ENCODE measurements at places on chromosomes 16 and 17. TPM values are rescaled to one million over a fixed set of nuclear protein-coding genes. Genes with fewer than 3 reads are reported as not detected.

The EARS2 gene
- total RNA-seq: 40.3 TPM

The C17orf107 gene
- total RNA-seq: 1.8 TPM

The ZNF19 gene
- 3.3 TPM for total RNA-seq

The TOB1 gene
- 10.3 TPM for total RNA-seq

The PYDC1 gene
- total RNA-seq: not detected

The DLX3 gene
- not detected for total RNA-seq

DNA sequence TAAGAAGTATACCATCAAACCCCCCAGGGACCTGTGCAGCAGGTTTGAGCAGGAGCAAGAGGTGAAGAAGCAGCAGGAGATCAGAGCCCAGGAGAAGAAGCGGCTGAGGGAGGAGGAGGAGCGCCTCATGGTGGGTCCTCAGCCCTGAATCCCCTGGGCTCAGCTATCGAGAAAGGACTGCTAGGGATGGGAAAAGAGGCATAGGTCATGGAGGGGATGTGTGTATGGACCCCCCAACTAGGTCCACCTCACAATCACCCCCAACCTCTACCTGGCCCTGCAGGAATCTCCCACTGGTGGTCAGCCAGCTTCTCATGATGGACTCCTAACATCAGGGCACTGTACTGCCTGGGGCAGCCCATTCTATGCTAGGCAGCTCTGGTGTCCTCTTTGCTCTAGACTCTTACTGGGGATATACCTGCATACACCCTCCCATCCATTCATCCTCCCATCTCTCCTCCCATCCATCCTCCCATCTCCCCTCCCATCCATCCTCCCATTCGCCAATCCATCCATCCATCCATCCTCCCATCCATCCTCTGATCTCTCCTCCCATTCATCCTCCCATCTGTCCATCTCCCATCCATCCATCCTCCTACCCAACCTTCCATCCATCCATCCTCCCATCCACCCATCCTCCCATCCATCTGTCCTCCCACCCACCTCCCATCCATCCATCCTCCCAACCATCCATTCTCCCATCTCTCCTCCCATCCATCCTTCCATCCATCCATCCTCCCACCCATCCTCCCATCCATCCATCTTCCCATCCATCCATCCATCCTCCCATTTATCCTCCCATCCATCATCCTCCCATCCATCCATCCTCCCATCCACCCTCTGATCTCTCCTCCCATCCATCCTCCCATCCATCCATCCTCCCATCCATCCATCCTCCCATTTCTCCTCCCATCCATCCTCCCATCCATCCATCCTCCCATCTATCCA, 10.6 kb downstream of the DRC7 start:
- H3K27ac ChIP-seq: no peak overlapping the region
- peaks cover 6% of the 10 kb centered on the region for H3K27me3 ChIP-seq
- H3K36me3 ChIP-seq: no peaks in the 10 kb centered on the region

GRCh38 chr17:78517421-78517820, 59.8 kb downstream of the DNAH17 start:
- no peaks in the 10 kb centered on the region for H3K4me1 ChIP-seq
- H3K27me3 ChIP-seq: no peaks in the 10 kb centered on the region
- H3K27ac ChIP-seq: no peak overlapping the region
- H3K4me3 ChIP-seq: no peak overlapping the region
- no peaks in the 10 kb centered on the region for H3K36me3 ChIP-seq

DNA sequence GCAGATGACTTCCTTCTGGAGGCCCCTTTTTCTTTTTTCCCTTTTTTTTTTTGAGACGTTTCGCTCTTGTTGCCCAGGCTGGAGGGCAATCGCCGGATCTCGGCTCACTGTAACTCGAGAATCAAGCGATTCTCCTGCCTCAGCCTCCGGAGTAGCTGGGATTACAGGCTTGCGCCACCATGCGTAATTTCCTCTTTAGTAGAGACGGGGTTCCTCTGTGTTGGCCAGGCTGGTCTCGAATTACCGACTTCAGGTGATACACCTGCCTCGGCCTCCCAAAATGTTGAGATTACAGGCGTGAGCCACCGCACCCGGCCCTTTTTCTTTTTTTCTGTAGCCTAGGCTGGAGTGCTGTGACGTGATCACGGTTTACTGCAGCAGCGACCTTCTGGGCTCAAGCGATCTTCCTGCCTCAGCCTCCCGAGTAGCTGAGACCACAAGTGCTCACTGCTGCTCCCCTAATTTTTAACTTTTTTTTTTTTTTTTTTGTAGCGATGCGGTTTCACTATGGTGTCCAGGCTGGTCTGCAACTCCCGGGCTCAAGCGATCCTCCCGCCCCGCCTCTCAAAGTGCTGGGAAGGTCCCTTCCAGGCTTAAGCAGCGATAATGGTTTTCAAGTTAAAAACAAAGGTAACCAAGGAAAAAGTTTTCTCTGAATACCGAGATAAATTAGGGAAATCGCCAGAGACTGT, 956 bp upstream of the IST1 start:
- peak overlapping the region; percentile 99 for H3K27ac ChIP-seq
- H3K4me3 ChIP-seq: peak overlapping the region; percentile 77
- H3K36me3 ChIP-seq: no peaks in the 10 kb centered on the region
- no peaks in the 10 kb centered on the region for H3K27me3 ChIP-seq
- DNase-seq: peak; percentile 71

DNA sequence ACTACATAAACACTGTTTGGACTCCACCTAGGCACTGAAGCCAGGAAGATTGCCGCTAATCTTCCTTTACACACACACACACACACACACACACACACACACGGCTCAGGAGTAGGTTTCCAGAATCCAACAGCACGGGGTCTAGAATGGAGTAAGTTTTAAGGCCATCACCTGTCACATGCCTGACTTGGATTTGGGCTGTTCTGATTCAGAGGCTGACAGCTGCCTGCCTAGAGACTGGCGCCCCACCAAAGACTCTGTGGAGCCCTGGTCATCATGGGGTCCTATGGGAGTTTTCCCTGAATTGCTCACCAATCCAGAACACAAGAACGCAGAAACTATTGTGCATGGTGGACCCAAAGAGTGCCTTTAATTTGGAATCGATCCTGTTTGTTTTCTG, 10.9 kb downstream of the CDRT4 start:
- no peak overlapping the region for H3K4me3 ChIP-seq
- H3K36me3 ChIP-seq: no peaks in the 10 kb centered on the region
- peaks cover 17% of the 10 kb centered on the region for H3K4me1 ChIP-seq
- no peak for DNase-seq

DNA sequence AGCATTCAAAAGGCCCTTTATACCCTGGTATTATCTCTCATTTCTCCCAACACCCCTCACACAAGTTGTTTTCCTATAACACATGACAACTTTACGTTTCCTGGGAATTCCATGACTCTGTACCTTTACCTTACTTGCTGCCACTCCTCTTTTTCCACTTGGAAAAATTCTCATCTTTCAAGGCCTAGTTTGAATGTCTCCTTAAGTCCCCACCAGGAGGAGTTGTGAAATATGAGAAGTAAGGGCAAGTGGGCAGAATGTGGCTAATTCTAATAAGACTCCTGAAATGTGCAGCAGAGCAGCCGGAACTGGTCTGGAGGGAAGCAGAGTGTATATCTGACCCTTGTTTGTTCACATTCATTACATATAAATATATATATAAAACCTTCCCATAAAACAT, 39.7 kb downstream of the BRCA1 start:
- DNase-seq: peak; percentile 50
- no peaks in the 10 kb centered on the region for H3K27me3 ChIP-seq

DNA sequence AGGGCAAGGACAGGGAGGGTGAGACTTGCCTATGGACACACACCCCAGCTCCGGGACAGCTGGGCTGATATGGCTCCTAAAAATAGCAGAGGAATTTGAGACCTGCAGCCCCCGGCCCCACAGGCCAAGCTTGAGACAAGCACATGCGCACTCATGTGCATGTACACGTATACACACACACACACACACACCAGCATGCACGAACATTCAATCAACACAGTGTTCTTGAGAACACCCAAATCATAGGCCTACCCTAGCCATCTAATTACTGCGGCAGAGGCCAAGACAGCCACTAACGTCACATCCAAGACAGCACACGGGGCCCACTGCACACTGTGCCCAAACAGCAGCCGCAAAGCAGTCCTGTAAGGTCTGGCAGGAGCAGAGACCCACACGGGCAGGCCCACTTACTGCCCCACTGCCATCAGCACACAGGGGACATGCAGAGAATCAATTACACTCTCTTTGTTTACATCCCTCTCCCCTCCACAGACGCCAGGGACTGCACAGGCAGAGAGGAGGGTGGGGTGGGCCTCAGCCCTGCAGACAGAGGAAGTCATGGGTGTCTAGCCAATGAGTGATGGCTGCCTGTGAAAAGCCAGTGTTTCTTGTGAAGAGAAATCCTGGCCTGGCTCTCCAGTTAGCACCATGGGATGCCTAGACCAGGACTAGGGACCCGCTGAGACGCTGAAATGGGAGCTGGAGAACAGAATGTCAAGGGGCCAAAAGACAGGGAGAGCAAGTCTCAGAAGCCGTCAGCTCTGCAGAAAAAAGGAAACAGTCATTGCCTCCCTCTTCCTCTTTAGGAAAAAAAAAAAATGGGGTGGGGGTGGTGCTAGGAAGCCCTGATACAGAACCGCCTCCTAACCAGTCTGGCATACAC, 39.3 kb downstream of the MYO18A start:
- H3K27ac ChIP-seq: peak overlapping the region; percentile 80
- H3K27me3 ChIP-seq: no peaks in the 10 kb centered on the region
- peak overlapping the region; percentile 3 for H3K4me3 ChIP-seq
- H3K36me3 ChIP-seq: no peaks in the 10 kb centered on the region

DNA sequence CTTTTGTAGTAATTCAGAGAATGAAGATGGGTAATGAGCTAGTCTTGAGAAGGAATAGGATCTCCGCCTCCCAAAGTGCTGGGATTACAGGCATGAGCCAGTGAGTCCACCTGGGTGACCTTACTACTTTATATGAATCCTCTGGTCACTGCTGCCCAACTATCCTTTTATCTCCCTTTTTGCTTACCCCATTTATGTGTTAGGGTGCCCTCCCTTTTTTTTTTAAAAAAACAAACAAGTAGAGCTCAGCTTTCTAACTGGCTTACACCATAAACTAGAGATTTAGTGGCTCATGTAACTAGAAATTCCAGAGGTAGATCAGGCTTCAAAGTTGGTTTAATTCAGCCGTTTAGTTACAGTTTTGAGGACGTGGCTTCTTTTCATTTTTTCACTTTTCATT, 15.6 kb downstream of the USP10 start:
- H3K27ac ChIP-seq: no peak overlapping the region
- DNase-seq: no peak
- no peak overlapping the region for H3K4me3 ChIP-seq
- H3K36me3 ChIP-seq: peaks cover 2% of the 10 kb centered on the region

GRCh38 chr17:81806461-81807209, 2.7 kb downstream of the GCGR start:
- DNase-seq: no peak
- H3K27ac ChIP-seq: no peak overlapping the region

DNA sequence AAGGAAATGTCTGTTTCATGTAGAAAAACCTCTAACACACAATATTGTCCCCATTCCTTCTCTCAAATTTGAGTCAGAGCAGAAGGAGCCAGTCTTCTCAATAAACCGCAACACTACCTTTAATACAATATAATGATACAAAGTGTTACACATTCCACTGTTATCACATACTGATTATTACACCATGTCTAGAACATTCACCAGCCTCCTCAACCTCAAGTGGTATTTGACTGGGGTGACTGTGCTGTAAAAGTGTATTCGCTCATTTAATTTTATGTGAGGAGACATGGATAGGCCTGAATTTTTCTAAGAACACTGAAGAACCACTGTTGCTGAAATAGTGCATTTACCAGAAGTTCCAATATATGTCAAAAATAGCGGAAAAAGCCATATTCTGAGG, 10.3 kb downstream of the CDYL2 start:
- H3K4me3 ChIP-seq: no peak overlapping the region
- no peak overlapping the region for H3K27ac ChIP-seq
- H3K27me3 ChIP-seq: no peaks in the 10 kb centered on the region
- H3K4me1 ChIP-seq: no peaks in the 10 kb centered on the region
- H3K36me3 ChIP-seq: no peaks in the 10 kb centered on the region
- peak; percentile 53 for DNase-seq

DNA sequence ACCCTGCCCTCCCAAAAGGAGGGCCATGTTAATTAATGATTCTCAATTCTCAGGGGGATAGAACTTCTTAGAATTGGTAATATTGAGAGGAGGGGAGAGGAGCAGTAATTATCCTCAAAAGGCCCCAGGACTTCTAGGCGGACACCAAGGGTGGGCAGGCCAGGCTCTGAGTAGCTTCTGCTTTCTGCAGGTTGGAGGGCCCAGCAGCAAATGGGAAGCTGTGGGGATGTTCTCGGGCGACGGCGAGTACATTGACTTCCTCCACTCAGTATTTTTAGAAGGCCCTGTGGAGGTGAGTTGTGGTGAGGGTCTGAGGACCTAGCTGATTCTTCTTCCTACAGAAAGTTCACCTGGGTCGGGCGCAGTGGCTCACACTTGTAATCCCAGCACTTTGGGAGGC, 57.5 kb downstream of the DNAH2 start:
- peaks cover 4% of the 10 kb centered on the region for H3K4me1 ChIP-seq
- H3K36me3 ChIP-seq: no peaks in the 10 kb centered on the region
- DNase-seq: no peak
- no peak overlapping the region for H3K4me3 ChIP-seq
- no peak overlapping the region for H3K27ac ChIP-seq

GRCh38 chr17:11282586-11282985, 41.6 kb downstream of the SHISA6 start:
- H3K36me3 ChIP-seq: no peaks in the 10 kb centered on the region
- no peak for DNase-seq
- no peak overlapping the region for H3K27ac ChIP-seq
- H3K4me3 ChIP-seq: no peak overlapping the region
- H3K4me1 ChIP-seq: no peaks in the 10 kb centered on the region

- H3K27me3 ChIP-seq: peaks cover 6% of the 10 kb centered on the region
- no peak overlapping the region for H3K4me3 ChIP-seq
- no peaks in the 10 kb centered on the region for H3K4me1 ChIP-seq
- no peak for DNase-seq
These were observed 14.7 kb upstream of the RUNDC3A start for GRCh38 chr17:44293509-44294226.

DNA sequence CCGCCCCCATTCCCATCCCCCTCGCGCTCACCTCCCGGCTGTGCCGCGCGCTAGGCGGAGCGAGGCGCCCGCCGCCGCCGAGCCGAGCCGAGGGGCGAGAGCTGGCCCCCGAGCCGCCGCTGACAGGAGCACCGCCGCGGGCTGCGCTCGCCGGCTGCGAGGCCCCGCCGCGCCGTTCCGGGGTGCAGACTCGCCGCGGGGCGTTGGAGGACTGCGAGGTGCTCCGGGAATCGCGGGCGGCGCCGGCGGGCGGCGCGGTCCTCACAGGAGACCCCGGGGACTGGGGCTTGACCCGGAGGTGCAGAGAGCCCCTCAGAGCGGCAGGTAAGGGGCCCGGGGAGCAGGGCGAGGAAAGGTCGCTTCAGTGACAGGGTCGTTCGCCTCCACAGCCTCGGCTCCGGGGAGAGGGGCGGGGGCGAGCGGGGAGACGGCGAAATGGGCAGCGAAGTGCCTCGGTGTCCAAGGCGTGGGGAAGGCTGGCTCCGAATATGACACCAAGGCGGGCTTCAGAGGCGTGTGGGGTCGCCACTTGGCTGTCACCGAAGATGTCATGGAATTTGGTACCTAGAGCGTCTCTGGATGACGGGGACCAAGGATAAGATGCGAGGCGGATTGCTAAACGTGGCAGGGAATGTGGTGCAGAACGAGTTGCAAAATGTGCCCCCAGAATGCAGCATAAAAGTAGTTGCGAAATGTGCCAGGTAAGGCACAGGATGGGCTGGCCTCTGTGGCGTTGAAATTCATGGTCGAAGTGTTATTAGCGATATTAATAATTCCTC, 580 bp downstream of the TANC2 start:
- no peak for DNase-seq
- H3K27me3 ChIP-seq: no peaks in the 10 kb centered on the region
- H3K4me1 ChIP-seq: peaks cover 5% of the 10 kb centered on the region
- peaks cover 1% of the 10 kb centered on the region for H3K36me3 ChIP-seq
- peak overlapping the region; percentile 87 for H3K4me3 ChIP-seq

Data from fibroblast of lung (primary cell).